ENCODE measurements at places on chromosomes 5 and 9.

GRCh38 chr5:10896016-10896415, 135.0 kb upstream of the DAP start:
- no peak for DNase-seq

- DNase-seq = no peak
Measured at GRCh38 chr9:18618862-18619261, 144.9 kb downstream of the ADAMTSL1 start.

DNA sequence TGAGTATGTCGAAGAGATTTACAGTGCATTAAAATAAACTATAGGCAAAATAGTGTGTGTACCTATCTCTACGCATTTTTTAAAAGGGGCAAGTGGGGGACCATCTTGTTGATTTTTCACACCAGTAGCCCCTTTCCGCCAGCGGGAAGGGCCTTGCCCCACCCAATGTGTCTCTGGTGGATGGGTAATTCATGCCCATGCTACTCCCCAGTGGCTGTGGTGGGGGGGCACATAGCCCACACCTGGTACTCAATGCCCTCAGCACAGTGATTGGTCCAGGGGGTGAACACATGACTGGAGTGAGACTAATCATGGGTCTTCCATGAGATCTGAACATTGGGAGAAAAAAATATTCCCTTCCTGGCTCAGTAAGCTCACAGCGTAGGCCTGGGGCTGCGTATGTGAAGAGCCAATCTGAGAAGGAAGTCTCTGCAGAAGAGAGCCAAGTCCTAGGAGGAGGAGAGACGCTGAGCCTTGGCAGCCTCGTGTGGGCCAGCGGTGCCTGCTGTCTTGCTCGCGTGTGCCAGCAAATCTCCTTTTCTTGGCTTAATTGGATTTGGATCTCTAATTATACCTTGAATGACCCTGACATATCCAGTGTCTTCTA, 103.4 kb downstream of the ADAMTS2 start:
- no peak for DNase-seq

DNA sequence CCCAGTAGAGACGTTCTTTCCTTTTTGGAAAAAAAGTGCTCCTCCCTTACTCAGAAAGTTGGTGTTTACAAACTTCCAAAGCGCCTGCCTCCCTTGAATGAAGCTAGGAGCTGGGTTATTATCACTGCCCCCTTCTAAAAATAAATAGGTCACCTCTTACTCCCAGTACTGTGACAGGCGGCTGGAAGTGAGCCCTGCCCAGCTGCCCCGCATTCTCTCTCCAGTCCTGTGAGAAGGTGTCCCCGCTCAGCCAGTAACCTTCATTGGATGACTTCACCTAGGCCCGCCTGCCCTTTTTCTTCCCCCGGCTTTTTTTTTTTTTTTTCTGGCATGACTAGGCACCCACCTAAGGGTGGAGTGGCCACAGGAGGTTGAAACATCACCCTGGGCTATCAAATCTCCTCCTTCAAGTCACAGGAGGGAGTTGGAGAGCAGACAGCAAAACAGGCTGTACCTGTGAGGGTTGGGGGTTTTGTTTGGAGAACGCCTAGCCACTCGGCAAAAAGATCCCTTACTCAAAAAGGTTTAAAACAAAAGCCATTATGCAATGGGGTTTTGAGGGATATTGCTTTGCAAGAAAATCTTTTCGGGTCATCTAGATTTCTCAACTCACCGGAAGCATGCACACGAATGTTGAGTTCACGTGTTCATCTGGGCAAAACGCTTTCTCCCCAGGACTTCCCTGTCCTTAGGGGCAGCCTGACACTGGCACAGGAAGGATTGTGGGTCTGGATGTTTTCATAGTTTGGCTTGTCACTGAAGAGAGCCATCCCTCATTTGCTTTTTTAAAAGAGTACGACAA, 43.3 kb upstream of the ZNF622 start:
- DNase-seq = no peak

GRCh38 chr5:87499478-87500410, 87.0 kb upstream of the CCNH start:
- DNase-seq = no peak

DNA sequence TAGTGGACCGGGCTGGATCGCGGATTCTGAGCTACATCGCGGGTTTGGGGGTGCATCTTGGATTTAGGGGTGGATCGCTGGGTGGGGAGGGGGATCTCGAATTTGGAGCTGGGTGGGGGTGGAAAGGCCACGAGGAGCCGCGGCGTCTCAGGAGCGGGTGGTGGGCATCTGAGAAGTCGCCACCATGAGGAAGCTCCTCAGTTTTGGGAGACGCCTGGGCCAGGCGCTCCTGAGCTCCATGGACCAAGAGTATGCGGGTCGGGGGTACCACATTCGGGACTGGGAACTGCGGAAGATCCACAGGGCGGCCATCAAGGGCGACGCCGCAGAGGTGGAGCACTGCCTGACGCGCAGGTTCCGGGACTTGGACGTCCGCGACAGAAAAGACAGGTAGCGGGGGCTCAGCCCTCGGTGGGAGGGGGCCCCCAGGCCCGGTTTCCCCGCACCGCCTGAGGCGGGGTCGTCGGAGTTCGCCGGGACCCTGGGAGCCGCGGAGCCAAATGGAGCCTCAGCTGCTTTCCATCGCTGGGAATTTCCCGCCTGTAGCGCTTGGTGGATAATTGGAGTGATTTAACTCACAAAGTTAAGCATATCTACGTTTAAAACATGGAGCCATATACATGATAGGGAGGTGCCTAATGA, 376 bp downstream of the ANKRD18B start:
- DNase-seq = no peak

GRCh38 chr5:151456321-151456940, 9.0 kb downstream of the SLC36A1 start:
- DNase-seq = no peak

DNA sequence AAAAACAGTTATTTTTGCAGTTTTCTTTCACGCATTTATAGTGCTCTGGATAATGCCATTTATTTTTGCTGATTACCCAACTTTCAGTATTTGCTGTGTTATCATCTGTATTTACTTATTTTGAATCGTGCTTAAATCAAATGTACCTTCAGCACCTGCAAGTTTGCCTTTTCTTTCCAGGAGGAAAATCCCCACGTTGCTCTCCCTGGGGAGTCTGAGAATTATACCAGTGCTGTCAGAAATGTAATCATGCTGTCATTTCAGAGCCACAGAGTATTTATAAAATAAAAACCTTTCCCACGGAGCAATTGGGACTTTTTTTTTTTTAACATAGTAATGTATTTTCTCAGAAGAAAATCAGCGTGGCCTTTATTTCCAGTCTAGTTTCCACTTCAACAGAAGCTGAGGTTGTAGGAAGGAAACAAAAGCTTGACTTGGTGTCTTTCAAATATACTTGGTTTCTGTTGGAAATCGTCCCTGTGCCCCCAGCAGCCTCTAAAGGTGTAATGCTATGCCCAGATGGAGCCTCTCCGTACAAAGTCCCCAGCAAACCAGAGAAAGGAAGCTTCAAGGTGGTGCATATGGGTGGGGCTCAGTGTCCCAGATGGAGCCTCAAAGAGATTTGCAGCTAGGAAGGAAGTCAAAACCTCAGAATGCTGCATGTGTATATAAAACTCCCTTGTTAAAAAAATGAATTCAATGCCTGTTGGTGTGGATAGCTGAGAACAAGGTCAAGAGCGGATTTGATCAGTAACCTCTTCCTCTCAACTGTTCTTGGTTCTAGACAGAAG, 2.1 kb downstream of the GPR150 start:
- DNase-seq = no peak

DNA sequence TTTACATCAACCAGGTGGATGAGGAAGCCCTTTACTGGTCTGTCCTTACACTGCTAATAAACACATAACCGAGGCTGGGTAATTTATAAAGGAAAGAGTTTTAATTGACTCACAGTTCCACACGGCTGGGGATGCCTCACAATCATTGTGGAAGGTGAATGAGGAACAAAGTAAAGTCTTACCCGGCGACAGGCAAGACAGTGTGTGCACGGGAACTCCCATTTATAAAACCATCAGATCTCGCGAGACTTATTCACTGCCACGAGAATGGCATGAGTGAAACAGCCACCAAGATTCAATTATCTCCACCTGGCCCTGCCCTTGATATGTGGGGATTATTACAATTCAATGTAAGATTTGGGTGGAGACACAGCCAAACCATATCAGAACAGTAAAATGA, 67.3 kb upstream of the GRAMD2B start:
- no peak for DNase-seq

- no peak for DNase-seq
Measured at GRCh38 chr9:98159301-98159700, 33.1 kb downstream of the CORO2A start.

DNA sequence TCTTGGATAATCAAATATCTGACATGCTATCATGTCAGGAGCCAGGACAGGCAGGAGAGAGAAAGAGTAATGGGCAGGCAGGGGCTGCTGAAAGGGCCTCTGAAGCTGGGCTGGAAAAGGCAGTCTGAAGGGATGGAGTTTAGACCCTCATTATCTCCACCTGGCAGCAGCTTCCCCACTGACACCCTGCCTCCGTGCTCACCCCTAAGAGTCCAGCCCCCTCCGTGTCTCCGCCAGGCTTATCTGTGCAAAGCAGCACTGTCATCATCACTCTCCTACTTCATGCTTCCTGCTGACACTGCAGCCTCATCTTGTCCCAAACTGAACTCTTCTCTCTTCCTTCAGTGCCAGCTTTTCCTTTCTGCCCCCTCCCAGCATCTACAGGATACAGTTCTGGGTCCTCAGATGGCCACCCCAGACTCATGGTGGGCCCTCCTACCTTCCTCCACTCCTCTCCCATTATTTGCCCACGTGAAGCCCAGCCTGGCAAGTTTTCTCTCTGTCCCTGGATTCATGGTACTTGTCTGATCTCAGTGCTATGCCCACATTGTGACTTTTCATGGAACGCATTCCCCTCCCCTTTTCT, 70.9 kb upstream of the KLF9 start:
- DNase-seq = no peak

GRCh38 chr5:127068493-127069214, 4.6 kb downstream of the C5orf63 start:
- DNase-seq = peak; percentile 90

DNA sequence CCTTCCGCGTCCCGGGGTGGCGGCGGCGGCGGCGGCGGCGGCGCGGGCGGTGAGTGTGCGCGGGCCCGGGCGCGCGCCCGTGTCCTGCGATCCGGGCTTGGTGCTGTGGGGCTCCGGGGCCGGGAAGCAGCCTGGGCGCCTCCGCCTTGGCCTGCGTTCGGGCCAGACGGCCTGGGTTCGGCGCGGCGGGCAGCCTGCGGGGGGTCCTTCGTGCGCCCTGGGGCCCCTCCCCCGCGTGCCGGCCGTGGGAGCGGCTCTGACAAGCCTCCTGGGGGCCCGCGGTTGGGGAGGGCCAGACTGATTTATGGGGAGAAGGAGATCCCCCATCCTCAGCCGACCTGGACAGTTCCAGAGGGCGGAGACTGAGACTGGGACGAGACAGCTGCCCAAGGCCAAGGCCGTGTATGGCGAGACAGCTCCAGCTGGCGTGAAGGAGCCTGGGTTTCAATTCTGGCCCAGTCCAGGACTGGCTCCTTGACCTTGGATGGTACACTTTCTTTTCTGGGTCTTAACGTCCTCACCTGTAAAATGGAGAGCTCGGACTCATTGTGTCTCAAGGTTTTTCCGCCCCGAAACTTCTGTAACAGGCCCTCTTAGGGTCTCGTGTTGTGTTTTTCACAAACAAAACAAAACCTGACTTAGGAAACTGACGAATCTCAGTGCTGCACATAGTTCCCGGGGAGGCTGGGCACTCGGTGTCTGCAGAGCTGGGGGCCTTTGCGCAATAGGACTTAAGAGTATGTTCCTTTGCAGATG, 603 bp downstream of the TMEM268 start:
- peak; percentile 71 for DNase-seq

- no peak for DNase-seq
Measured at GRCh38 chr5:122775550-122776542, 966 bp downstream of the SNX2 start.

DNA sequence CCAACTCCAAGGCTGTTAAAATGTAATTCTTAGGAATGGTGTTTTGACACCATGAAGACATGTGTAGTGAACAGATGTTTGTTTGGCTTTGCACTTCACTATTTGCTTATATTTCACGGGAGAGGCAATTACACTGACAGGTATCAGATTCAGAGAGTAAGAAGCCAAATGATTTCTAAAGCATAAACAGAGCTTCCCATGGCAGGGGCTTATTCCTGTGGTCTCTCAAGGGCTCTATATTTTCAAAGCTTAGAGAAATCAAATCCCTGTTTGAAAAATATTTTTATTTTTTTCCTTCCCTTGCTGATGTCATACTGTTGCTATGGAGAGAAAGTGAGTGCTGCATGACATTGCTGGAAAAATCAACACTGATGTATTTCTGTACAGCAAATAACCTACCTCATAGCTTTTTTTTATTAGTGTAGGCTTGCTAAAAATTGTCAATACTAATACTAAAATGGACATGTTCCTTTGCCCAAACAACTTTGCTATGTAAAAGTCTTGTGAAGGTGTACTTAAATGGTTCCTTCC, 161.4 kb downstream of the GIN1 start:
- DNase-seq = peak; percentile 55

DNA sequence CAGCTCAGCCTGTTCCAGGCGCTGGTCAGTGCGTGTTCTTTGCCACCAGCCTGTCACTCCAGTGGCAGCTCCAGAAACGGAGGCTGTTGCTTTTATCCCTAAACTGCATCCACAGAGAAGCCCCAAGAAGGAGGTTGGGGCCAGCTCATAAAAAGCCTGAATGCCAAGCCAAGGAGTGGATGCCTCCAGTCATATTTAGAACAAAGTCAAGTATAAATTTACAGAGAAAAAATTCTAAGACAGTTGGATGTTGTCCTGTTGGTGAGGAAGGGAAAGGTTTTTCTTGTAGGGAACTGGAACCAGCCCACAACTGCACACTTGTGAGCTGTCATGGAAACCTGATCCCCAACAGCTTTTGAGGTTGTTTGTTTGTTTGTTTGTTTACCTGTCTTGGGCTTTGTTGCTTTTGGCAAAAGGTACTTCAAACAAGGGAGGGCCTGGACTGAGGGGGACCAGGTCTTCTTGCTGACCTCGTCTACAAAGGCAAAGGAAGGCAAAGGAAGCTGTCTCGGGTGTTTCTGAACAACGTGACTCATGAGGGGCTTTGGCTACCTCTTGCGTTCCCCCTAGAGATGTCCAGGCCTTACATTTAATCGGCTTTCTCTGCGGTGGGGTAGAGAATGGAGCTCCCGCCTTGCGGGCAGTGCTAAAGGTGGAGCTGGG, 36.7 kb downstream of the OLFML2A start:
- DNase-seq = no peak
